Suppressor macrophage treated with lipopolysaccharide for 1 hour (primary cell): ENCODE measurements at places on chromosomes 3 and 15.

DNA sequence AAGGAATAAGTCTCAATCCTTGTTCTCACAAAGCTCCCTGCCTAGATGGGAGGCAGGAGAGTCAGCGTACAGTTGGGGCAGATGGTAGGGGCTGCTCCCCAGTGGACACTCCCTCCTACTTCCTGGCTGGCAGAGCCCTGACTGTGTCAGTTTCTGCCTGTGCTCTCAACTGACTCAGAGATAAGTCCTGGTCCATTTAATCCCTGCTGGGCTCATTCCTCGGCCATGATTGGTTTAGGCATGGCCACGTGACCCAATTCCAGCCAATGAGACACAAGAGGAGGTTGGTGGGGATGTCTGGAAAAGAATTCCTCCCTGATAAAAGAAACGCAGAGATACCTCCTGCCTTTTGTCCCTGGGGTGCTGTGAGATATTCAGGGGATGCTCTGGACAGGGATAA is 118.1 kb upstream of the SLC6A11 start:
- DNase-seq, result no peak

DNA sequence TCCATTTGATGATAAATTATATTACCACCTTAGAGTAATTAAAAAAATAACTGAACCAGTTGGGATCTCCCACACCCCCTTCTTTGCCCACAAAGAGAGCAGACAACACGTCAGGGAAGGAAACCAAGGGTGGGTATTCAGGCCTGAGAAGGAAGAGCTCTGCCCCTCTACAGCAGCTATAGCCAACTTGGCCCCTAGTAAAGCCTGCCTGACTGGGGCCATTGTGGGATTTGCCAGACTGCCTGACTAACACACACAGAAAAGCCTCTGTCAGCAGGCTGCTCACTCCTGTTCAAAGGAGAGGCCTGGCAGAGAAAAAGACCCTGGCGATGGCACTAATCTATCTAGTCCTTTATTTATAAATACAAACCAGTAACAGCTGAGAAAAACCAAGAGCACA is 41.4 kb downstream of the ATP8B4 start:
- peak; percentile 13 for DNase-seq

DNA sequence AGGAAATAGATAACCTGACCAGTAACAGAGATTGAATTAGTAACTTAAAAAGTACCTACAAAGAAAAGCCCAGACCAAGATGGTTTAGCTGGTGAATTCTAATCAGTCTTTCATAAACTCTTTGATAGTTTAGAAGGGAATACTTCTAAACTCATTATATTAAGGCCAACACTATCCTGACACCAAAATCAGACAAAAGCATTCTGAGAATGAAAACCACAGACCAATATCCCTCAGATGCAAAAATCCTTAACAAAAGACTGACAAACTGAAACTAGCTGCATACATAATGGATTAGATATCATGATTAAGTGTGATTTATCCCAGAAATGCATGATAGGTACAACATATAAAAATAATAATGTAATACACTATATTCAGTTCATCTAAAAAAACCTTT is 115.6 kb downstream of the RFX7 start:
- no peak for DNase-seq

GRCh38 chr3:58575971-58576652 is 1.1 kb downstream of the FAM107A start:
- no peak for DNase-seq

DNA sequence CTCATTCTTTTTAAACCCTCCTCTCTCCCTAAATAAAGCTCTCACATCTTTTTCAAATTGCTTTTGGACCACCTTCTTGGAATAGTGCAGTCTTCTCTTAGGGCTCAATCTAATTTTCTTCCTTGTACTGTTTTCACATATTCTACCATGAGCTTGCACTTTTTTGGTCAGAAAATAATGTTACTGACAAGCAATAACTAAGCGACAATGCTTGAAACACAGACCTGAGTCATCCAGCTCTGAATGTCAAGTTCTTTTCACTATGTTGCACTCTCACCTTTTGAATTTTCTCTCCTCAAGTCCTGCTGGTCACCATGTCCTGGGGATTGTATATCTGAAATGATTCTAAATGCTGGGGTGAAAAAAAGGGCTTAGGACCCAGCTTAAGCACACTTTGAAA is 8.9 kb downstream of the TNFAIP8L3 start:
- no peak for DNase-seq

DNA sequence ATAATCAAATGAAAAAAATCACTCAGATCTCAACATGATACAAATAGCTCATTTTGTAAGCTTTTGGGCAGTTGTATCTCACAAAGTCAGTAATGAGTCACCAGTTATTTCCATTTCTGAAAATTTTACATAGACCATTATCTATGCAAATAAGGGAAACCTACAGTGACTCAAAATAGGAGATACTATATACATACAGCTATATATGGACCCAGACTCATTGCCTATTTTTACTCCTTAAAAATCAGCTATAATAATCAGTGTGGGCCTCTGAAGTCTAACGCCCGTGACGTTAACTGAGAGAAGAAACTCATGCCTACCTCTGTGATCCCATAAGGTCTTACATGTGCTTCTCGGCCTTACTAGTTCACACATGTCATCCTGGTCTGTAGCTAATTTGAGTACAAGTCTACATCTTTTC is 31.6 kb downstream of the LRIG1 start:
- DNase-seq, result peak; percentile 66

GRCh38 chr3:56879436-56880215 is 77.9 kb upstream of the ARHGEF3 start:
- peak; percentile 85 for DNase-seq

- no peak for DNase-seq
These were observed 134.8 kb downstream of the CHDH start for GRCh38 chr3:53711387-53711786.

- DNase-seq, result no peak
These were observed 79.9 kb upstream of the PEX5L start for GRCh38 chr3:180116658-180117057.

DNA sequence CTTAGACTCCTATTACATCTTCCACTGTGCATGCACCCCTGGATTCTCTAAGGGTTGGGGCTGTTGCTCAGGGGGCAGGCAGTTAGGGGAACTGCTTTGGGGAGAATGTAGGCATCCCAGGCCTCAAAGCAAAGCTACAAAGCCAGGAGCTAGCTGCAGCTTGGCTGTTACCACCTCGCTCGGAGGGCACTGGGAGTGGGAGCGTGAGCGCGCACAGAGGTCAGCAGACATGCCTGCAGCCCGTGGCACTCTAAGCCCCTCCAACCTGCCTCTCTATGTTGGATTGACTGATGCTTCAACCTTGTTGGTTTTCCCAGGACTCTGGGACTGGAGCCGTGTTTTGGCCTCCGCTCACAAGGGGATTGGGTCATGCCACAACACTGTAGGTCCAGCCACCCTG is 69.8 kb downstream of the CPN2 start:
- DNase-seq, result no peak

- DNase-seq, result no peak
These were observed 243.4 kb downstream of the VPS13C start for GRCh38 chr15:61816856-61817255.

DNA sequence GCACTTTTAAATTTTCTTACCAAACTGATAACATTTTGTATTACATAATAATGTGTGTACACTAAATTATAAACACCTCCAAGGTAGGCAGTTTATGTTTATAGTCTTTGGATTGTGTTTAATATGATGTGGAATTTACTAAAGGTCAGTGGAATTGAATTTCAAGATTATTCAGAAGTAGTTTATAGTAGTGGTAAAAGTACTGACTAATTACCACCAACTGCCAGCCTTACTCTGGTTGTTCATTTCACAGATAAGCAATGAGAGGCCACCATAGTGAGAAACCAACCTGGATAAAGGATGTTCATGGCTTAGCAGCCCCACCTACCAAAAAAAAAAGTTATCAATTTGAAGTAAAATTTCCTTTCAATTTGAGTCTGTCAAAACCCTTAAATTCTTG is 54.0 kb upstream of the EIF5A2 start:
- DNase-seq, result no peak

DNA sequence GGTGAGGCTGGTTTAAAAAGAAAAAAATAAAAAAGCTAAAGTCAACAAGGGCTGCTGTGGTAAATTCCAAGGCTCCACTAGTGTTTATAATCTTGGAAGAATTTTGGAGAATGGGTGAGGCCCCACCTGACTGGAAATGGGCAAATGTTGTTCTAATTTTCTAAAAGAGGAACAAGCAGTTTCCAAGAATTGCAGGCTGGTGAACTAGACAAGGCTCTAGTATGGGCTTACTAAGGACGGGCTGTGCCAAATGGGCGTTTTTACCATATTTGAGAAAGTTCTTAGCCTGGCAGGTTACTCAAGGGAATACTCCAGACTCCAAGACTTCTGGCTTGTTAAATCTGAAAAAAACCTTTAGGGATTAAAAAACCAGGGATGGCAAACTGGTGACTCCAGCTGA is 67.0 kb upstream of the ABHD2 start:
- no peak for DNase-seq

GRCh38 chr3:71559578-71560162 is 23.9 kb downstream of the FOXP1 start:
- no peak for DNase-seq

DNA sequence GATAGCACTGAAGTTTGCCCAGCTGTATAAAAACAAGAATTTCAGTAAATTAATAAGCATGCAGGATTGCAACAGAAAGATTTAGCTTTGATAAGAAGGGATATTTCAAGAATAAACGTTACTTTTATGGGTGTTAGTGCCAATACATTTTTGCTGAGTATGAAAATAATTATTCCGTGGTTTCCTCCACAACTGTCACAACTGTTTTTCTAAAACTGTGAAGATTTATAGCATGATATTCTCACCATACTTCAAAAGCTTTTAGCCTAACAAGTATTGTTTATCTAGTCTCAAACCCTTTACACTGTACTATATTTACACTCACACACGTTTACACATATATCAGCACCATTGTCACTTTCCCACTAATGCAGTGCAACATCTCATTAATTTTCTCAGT is 200.5 kb downstream of the TPRG1 start:
- DNase-seq, result no peak

GRCh38 chr3:25452192-25452591 is 24.1 kb downstream of the RARB start:
- DNase-seq, result no peak

GRCh38 chr15:68795298-68795848 is 25.3 kb downstream of the ANP32A start:
- DNase-seq, result peak; percentile 87

DNA sequence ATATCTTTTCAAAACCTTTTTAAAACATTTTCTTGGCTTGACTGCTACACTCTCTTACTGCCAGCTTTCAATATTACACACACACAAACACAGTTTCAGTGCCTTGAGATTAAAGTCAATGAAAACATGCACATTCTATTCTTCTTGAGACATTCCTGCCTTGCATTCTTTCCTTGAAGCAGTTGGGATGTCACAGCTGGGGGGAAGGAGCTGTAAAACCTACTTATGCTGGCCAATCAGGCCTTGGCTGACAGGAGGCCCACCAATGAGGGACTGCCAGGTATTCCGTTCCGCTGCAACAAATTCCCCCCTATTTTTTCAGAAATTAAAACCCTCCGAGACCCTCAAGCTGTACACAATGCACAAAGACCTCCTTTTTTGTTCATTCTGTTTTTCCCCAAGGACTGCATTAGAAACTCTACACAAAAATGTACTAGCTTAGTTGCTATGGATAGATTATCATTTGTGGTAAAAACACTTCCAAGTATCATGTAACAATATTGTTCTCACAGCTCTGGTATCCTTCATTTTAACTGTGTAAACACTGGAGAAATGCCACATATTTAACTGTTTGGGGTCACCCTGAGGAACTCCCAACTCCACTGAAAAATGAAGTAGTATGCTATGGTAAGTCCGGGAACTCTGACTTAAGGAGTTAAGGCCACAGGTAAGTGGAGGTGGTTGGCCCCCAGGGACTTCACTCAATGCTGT is 18.5 kb downstream of the FSTL1 start:
- DNase-seq, result no peak

DNA sequence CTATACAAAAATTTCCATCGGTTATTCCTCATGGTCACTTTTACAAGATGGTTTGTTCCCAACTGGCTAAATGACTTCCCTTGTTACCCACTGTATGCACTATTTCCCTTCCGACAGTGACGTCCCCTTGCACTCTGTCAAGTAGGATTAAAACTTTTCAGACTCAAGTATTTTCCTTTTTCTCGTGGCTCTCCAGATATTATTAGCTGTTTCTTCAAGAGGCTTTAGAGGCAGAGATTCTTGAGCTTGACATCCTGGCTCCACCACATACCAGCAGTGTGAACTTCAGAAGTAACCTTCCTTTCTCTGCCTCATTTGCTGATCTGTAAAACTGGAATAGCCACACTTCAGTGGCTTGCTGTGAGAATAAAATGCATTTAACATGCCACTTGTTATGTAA is 14.0 kb downstream of the CSNK1G1 start:
- no peak for DNase-seq

- peak; percentile 66 for DNase-seq
These were observed 244.1 kb downstream of the SLCO3A1 start for GRCh38 chr15:92097474-92098178.

- no peak for DNase-seq
These were observed 51.2 kb upstream of the TNIK start for GRCh38 chr3:171511450-171511849.

- no peak for DNase-seq
These were observed 445.2 kb downstream of the SQOR start for GRCh38 chr15:46080016-46080415.

DNA sequence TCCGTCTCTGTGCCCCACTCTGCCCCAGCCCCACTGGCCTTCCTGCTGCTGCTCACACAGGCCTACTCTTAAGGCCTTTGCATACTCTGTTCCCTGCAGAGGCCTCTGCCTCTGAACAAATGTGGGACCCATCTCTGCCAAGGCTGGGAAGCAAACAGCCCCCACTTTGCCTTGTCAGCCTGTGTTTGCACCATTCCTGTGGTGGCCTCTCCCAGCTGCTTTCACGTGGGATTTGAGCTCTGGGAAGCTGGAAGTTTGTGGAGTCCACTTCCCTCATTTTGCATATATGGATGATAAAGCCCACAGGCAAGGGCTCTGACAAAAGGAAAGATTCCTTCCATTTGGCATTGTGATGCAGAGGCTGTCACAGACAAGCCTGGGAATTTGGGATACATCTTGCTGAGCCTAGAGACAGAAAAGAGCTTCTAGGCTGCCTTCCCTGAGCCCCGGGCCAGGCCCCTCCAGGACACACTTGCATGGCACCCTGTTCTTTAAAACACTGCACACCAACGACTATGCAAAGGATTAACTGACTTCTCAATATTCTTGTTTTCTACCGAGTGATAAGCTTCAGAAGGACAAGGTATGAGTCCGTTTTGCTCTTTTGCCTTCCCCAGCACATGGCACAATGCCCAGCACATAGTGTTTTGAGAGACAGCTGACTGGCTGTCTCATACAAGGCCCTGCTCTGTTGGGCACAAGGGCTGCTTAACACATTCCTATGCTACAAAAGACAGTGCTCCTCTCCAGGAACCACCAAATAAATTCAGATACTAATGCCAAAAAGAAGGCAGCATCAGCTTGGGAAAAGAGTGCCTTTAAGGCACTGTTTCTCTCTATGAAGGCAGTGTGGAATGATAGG is 120.7 kb upstream of the TOPAZ1 start:
- DNase-seq, result no peak

- peak; percentile 77 for DNase-seq
These were observed 2.1 kb upstream of the ACKR4 start for GRCh38 chr3:132595014-132595413.

GRCh38 chr15:93289941-93290617 is 201.1 kb upstream of the RGMA start:
- no peak for DNase-seq
